ENCODE measurements at places on chromosomes 16 and 17.
A peak's percentile ranks its signal among the peaks of the same experiment; 100 is the strongest.

DNA sequence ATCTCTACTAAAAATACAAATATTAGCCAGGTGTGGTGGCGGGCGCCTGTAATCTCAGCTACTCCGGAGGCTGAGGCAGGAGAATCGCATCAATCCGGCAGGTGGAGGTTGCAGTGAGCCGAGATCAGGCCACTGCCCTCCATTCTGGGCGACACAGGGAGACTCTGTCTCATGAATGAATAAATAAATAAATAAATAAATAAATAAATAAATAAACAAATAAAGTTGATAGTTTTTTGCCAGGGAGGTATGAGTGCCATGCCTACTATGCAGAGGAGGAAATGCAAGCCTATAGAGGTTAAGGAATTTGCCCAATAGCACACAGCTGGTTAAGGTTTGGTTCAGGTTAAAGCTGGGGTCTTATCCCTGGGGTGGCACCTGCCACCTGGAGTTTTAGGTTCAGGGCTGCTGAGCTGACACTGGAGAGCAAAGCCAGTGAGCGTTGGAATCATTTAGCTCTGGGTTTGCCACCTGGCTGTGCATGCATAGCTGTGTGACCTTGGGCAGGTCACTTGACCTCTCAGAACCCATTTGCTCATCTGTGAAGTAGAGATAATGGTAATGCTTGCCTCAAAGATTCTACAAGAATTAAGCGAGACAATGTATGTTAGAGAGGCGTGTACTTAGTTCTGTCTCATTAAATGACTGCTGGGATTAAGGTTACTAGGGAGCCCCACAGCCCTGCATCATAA, 1.2 kb downstream of the OTOA start:
- no peak for DNase-seq

GRCh38 chr17:81533339-81534141, 5.4 kb downstream of the FSCN2 start:
- no peak for DNase-seq

DNA sequence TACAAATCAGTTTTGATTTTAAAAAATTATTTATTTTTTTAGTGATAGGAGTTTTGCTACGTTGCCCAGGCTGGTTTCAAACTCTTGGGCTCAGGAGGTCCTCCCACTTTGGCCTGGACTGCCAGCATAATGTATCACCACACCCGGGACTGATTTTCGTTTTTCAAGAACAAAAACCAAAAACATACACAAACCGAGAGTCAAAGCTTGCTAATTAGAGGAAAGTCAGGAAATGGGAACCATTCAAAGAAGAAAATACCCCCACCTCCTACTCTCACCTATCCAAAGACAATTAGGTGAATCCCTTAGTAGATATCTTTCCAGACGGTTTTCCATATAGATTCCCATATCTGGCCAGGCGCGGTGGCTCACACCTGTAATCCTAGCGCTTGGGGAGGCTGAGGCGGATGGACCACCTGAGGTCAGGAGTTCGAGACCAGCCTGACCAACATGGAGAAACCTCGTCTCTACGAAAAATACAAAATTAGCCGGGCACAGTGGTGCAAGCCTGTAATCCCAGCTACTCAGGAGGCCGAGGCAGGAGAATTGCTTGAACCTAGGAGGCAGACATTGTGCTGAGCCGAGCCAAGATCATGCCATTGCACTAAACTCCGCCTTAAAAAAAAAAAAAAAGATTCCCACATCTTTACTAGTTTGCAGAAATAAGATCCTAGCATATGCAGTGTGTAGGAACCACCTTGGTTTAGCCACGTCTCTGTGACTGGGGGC, 883 bp upstream of the SPN start:
- no peak for DNase-seq

DNA sequence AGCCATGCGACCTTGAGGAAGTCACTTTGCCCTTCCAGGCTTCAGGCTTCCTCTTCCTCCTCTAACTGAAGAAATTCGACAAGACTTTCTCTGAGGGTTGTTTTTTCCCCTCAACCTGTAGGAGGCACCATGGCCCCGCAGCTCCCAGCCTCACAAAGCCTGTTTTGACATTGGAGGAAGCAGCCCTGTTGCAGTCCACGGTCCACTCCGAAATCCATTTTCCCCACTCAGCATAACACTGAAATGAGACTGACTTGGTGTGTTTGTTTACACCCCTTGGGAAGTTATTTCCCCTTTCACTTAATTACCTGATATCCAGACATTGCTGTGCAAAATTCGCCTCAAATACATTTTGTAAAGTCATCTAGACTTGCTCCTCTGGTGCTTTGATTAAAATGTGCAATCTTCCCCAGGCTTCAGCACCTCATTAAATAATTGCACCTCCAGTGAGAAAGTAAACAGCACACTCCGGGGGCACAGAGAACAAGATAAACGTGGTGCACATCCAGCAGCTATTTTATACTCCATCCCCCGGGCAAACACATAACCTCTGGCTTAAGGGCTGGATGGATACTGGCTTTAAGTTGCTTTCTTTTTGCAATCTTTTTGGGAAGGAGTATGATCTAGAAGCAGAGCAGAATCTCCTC, 41.4 kb upstream of the PIRT start:
- no peak for DNase-seq

DNA sequence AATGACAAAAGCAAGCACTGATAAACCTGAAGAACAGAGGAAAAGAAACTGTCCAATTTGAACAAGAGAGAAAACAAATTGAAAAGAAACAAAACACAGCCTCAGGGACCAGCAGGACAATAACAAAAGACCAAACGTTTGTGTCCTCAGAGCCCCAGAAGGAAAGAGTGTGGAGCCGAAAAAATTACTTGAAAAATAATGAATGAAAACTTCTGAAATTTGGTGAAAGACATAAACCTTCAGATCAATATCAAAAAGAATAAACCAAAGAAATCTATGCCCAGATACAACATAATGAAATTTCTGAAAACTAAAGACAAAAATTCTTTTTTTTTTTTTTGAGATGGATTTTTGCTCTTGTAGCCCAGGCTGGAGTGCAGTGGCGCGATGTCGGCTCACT, 45.6 kb downstream of the CCDC57 start:
- no peak for DNase-seq

- DNase-seq: no peak
These were observed 66.7 kb downstream of the NUP88 start for GRCh38 chr17:5352681-5353289.

- no peak for DNase-seq
These were observed at the start of gene ZNF423 for GRCh38 chr16:49855822-49856671. Gene ZNF423, minus strand, starts transcription at chr16:49856112. Its CDS starts 338 bp downstream, at chr16:49855774.

GRCh38 chr17:58334661-58335060, 6.1 kb upstream of the TSPOAP1 start:
- no peak for DNase-seq

DNA sequence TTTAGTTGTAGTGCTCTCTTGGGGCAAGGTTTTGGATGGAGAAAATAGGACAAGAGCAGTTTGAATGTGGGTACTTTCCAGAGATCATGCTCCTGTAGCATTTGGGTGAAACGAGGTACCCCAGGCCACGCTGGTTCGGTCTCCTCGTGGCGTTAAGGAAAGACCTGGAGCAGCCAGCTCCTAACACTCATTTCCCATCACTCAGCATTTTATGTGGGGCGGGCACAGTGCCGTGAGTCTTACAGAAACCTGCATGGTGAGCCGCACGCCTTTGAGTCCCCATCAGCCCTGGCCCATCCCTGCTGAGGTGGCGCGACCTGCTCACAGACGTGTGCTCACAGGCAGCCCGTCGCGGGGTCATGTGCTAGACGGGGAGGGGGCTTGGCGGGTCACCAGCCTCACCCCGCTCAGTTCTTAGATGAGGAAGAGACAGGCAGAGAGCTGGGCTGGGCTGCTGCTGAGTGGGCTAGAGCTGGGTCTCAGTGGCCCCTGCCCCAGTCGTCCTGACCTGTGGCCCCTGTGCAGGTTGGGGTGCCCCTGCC, 37.3 kb downstream of the TBCD start:
- DNase-seq: no peak

DNA sequence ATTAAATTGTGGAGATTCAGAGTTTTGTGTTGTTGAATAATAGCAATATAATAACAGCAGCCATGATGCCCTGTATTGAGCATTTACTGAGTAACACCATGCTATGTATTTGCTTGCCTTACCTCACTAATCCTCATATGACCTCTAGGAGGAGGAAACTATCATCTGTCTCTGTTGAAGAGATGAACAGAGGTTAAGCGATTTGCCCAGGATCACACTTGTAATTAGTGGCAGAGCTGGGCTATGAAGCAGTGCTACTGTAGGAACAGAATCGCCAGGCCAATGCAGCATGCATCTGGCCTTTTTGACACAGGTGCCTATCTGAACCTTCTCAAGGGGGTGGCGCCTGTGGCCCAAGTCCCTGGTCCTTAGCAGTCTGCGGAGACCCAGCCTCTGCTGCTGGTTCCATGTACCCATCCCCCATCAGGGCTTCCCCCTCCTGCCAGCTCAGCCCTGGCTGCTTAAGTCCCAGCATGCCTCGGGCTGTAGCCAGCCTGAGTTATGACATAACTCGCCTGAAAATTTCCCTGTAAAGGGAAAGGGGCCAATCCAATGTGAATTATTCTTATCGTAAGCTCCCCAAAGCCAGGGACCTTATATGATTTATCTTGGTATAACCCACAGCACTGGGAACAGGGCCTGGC, 50.4 kb upstream of the HS3ST2 start:
- DNase-seq: no peak

DNA sequence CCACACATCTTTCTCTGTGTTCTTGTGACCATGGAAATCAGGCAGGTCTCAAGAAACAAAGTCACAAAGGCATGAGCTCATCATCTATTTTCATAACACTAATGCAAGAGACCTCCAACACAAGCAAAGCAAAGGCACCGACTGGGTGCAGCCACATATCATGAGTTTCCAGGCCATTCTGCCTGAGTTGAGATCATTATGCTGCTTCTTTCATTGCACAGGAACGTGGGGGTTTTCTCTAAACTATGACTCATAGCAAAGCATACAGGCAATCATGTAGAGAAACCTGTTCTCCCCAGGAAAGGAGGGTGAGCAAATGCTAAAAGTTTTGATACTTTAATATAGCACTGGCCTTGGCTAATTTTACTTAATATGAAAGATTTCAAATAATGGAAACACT, 60.7 kb downstream of the GRIN2A start:
- DNase-seq: peak; percentile 91

- DNase-seq: no peak
These were observed 105.1 kb upstream of the TOX3 start for GRCh38 chr16:52652033-52652432.

GRCh38 chr16:84640145-84640544, 8.2 kb upstream of the KLHL36 start:
- DNase-seq: no peak

GRCh38 chr16:55497558-55497957, 11.3 kb upstream of the LPCAT2 start:
- DNase-seq: no peak
